Renal cortex interstitium (tissue), 15 donors: ENCODE measurements at places on chromosomes 4 and X. TPM values are rescaled to one million over a fixed set of nuclear protein-coding genes. Genes with fewer than 3 reads are reported as not detected.

PWWP3B gene
- polyA plus RNA-seq: 2.3 TPM

TCEAL6 gene
- 0.24 TPM for polyA plus RNA-seq

TREX2 gene
- polyA plus RNA-seq: 0.37 TPM

VEGFD gene
- polyA plus RNA-seq: 0.52 TPM

DDX60 gene
- polyA plus RNA-seq: 12.9 TPM

CNGA1 gene
- 3.6 TPM for polyA plus RNA-seq

SPANXB1 gene
- polyA plus RNA-seq: not detected

DNA sequence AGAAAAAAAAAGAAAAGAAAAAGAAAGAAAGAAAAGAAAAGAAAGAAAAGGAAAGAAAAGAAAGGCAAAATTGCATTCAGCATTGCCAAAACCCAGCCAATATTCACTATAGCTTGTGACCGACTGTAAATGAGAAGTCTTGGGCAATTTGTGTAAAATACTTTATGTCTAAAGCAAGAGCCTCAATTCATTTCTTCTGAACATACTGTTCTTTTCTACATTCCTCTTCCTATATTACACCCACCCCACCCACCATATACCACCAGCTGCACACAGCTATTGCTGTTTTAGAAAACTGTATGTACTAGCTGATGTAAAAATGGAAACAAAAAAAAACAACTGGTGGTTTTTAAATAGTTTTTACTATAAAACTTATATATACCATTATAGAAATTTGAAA, 156.9 kb upstream of the TTC29 start:
- no peak for DNase-seq

GRCh38 chr4:30125868-30126267, 594.3 kb upstream of the PCDH7 start:
- no peak for DNase-seq

DNA sequence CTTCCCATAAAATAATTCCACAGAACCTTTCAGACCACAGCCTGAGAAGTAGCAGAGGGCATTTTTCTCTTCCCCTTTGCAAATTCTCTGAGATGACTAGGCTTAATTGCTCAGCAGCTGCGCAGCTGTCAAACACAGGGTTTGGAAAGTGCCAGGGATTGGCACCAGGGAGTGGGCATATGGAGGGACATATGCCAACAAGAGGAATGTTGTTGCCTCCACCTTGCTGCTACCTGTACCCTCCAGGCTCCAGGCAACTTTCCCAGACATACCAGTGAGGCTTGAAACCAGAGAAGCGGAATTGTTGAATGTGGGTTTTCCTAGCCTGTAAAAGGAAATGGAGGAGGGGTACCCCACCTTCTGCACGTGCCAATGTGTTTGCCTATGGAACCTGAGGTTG, 256.2 kb upstream of the GPR101 start:
- no peak for DNase-seq

DNA sequence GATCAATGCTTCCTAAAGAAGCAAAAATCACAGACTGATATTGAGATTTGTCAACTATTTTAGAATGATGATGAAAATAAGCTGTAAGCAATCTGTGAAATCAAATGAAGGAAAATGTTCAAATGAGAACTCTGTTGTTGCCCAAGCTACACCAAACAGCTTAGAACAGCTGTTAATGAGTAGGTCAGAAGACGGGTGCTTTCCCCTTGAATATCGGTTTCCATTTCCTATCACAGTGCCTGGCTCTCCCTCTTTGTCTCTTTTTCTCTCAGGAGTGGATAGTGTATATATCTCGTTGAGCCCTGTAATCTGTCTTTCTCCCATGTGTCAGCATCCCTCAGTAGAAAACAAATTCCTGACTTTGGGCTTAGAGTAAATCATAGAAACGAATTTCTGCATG, 1592.9 kb upstream of the TENM3 start:
- DNase-seq: no peak

DNA sequence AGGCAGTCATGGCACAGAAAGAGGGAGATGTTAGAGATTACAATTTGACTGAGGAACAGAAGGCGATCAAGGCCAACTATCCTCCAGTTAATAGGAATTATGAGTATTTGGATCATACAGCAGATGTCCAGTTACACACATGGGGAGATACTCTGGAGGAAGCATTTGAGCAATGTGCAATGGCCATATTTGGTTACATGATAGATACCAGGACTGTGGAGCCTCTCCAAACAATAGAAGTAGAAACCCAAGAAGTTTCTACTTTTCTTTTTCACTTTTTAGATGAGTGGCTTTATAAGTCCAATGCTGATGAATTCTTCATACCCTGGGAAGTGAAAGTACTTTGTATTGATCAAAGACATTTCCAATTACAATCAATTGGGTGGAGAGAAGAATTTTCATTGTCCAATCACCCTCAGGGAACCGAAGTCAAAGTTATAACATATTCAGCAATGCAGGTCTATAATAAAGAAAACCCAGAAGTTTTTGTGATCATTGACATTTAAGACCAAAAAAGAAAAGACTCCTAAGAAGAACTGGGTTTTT, 139.1 kb downstream of the MAB21L2 start:
- no peak for DNase-seq

DNA sequence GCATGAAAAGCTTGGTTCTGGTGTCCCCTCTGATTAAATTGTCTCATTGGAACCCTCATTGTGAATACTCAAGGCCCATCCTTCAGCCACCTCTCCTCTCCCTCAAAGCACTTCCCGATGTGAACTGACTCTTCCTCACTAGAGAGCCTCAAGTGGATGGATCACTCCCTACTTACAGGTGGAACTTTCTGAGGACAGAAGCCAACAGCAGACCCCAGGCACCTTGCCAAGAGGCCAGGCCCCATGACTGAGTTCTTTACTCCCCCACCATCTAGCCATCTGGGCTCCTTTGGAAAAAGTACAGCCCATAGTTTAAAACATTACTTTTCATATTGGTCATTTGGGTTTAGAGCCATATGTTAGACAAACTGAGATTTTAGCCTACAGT, 224.1 kb downstream of the SHROOM3 start:
- DNase-seq: no peak

DNA sequence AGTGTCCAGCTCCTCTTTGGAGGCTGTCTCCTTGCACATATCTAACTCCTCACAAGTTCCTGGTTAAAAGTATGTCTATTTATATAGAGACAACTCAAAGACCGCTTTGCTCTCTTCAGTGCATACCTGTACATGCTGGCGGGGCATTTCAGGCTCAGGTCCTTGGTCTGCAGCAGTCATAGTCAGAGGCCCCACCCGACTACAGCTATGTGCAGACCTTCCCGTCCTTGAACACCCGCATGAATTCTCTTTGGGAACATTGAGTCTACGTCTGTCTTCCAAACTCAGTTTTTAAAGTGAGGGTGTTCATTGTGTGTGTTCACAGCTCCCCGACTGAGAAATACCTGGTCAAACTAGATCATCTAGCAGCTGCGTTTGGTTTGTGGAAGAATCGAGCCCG, 4.2 kb downstream of the BCOR start:
- DNase-seq: no peak

- peak; percentile 56 for DNase-seq
Observed at GRCh38 chrX:123648028-123648810, 84.6 kb downstream of the THOC2 start.

- DNase-seq: no peak
Observed at GRCh38 chrX:154795016-154795415, 10.3 kb downstream of the MPP1 start.

DNA sequence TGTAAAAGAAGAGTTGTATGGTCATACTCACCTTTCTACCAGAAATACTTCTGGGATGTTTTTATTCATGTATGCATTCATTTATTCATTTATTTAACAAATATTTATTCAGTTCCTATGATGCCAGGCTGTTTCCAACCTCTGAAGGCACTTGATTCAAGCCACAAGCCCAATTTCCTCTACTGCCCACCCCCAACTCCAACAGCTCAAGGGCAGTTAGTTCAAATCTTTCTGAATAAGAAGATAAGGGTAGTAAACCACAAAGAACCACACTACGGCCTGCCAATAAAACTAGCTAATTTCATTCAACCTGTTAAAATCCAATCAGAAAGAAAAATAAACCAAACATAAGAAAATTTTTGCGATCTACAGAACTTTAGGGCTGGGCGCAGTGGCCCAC, 31.2 kb downstream of the LRBA start:
- DNase-seq: no peak

DNA sequence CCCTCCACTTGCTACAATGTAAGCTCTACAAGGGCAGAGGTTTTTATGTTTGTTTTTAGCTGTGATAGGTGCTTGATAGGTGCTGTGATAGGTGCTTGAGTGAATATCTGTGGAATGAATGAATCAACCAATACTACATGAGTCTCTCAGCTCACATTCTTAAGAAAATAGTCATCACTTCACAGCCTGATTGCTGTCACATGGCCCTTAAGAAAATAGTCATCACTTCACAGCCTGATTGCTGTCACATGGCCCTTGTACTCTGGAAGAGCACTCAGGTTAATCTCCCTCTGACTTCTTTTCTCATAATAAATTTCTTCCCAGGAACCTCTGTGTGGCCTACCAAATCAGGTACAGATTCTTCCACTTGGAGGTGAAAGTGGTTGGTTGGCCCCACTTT, 335.2 kb downstream of the TENM3 start:
- no peak for DNase-seq

DNA sequence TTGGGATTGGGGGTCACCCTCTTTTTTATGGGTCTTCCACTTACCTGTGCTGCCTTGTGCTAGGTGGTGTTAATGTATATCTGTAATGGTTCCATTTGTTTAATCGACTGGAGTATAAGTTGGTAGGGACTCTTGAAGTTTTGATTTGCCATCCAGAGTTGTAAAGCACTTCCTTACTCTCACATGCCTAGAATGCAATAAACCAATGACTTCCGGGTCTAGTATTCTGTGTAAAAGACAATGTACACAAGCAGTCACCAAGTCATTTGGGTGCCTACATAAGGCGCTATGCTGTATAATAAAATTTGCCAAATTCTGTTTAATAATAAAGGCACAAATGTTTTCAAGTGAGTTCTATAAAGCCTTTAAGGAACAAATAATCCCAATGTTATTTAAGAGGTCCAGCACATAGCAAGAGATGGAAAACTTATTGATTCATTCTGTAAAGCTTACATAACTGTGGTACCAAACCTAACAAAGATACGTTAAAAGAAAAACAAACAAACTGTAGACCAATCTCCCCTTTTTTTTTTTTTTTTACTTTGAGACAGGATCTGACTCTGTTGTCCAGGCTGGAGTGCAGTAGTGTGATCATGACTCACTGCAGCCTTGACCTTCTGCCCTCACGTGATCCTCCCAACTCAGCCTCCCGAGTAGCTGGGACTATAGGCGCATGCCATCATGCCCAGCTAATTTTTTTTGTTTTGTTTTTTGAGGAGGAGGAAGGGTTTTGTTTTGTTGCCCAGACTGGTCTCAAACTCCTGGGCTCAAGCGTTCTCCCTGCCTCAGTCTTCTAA, 41.5 kb upstream of the HPRT1 start:
- DNase-seq: no peak

DNA sequence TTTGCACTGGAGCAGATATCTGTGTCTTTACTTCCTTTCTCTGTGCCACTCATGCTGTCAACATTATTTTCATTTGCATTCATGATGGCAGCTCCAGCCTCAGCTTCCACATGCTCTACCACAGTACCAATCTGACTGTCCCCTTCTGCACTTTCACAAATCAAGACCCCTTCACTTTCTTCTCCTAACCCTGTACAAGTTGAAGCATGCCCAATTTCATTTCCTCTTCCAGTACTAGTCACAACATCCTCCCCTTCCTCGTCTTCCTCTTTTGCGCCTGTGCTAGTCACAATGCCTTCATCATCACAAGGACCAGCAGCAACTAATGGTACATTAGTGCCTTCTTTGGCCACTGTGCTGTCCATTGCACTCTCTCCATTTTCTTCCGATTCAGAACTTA, 26.5 kb downstream of the BOD1L1 start:
- no peak for DNase-seq

- no peak for DNase-seq
Observed at GRCh38 chr4:92872604-92873003, 568.8 kb downstream of the GRID2 start.

- DNase-seq: no peak
Observed at GRCh38 chrX:96982161-96982560, 98.5 kb downstream of the RPA4 start.

DNA sequence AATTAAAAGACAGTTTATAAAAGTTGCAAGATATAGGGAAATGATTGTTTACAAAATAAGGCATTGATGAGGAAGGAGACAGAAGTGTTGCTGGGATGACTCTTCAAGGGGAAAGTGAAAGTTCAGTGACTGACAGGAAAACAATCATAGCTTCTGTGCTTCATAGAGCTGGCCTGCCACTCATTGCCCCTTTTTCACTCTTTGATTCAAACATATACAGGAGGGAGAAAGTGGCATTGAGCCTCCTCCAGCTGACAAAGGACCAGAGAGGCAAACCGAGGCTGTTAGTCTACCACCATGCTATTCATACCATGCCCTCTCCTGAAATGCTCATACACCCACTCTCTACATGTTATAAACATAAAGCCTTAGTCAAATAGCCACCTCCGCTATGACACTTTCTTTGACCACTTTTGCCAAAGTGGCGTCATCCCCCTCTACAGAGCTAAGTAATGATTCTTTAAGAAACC, 79.2 kb upstream of the ATOH1 start:
- DNase-seq: no peak

- DNase-seq: no peak
Observed at GRCh38 chr4:152045807-152046571, 285.2 kb upstream of the GATB start.

DNA sequence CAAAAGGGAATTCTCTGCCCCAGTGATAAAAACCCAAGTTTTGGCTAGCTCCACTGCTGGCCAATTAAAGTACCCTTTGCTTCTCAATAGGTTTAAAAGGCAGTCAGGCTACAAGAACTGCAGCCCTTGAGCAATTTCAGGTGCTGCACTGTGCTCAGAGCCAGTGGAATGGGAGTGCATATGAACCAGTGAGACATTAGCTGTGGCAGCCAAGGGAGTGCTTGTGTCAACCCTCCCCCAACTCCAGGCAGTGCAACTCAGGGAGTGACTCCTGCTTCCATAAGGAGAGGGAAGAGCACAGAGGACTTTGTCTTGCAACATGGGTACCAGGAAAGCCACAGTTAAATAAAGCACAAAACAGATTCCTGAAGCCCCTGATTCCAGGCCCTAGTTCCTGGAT, 61.6 kb upstream of the VAMP7 start:
- no peak for DNase-seq
